ENCODE measurements at places on chromosomes 2 and 18.
A peak's percentile ranks its signal among the peaks of the same experiment; 100 is the strongest.

DNA sequence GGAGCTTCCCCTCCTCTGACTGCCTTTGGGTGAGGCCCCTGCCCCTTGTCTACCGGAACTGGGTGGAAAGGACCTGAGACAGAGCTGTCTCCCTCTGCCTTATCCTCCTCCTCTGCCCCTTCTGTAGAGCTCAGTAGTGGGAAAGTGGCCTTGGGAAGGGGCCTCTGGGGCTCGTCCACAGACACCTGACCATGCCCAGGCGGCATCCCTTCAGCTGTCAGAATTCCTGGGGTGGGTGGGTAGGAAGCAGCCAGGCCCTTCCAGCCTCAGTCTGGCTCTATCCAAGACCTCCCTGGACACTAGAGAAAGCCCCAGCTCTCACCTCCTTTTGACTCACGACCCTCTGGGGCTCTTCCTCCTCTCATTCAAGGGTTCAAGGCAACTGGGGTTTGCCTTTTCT, 35.6 kb downstream of the B3GNT2 start:
- DNase-seq = no peak

- DNase-seq = no peak
Observed at GRCh38 chr18:75757951-75758350, 330.4 kb upstream of the SMIM21 start.

- no peak for DNase-seq
Observed at GRCh38 chr2:223054193-223054781, 2.3 kb downstream of the KCNE4 start.

DNA sequence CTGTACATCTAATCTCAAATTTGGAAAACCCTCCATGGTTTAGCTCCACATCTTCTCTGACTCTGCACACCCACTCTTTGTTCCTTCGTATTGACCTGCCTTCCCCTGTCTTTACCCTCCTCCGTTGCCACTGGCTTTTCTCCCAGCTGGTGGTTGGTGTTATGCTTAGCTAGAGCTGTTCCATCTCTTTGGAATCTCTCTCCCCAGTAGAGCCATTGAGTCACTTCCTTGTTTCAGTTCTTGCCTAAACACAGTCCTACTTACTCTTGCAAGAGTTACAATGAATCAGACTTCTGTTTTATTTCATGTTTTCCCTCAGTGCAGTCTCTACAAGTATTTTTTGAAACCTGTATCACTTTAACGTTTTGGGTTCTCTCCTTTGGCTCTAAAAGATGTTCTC, 263.9 kb downstream of the LTBP1 start:
- peak; percentile 83 for DNase-seq

DNA sequence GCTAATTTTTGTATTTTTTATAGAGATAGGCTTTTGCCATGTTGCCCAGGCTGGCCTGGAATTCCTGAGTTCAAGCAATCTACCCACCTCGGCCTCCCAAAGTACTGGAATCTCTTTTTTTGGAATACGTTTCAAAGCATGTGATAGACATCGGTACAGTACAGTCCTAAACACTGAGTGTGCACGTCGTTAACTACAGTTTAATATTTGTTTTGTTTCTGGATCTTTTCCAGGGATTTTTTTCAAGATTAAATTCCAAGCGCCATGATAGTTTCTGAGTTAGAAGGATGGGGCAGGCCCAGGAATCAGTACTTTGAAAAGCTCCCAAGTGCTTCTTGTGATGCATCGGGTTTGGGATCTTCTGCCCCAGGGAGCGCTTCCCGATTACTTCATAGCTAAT, 33.3 kb downstream of the NEDD4L start:
- DNase-seq = no peak

DNA sequence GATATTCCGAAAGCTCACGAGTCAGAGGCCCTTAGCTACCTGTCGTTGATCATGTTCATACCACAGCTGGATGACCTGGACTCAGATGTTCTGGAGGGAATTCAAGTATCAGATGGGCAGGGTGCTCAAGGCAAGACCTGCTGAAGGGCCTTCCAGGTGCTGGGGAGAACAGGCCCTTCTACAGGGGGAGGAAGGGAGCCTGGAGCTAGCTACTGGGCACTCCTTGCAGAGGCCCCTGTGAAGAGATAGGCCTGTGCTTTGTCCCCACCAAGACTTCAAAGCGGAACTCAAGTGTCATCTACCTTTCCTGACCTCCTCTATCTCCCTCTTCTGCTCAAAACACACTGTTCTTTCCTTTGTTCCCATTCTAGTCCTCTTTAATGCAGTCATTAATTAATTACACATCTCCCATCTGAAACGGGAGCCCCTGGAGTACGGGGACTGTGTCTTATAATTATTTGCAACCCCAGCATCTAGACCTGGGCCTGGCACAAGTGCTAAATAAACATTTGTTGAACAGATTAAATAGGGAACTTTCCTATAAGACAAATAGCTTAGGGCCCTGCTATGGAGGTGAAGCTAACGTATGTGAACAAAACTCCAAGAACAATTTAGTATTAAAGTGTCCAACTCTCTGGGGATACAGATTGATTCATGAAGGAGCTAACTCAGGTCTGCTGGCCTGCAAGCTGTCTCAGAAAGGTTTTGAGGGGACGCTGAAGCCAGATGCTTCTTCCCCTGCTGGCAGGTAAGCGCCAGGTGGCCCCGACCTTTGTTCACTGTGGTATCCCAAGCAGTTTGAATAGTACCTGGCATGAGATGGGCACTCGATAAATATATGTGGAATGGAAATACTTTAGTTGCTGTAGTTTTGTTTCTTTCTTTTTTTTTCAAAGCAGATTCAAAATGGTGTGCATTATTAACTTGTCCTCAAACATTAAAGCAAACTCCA, 22.0 kb downstream of the RHOB start:
- DNase-seq = no peak

DNA sequence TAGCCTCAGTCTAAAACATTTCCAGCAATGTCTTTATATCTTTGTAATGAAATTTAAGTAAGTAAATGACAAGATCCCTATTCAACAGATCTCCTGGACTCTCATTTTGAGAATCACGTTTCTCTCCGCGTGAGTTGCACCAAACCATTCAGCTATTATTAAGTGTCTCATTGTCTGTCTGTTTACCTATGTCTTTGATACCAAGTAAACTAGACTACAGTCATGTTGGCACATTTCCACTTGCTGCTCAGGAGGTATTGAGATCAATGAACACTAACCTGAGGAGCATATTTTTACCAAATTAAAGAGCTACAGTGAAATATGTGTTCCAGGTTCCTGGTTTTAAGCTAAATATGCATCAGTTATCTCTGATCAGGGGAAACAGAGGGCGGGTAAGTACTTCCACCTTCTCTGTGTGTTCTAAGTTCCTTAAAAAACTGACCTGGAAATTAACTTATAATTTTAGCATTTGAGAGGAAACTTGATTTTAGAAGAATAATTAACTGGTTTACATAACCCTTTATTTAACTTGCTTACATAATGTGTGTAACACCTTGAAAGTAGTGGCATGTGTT, 125.8 kb downstream of the OSBPL6 start:
- DNase-seq = no peak

DNA sequence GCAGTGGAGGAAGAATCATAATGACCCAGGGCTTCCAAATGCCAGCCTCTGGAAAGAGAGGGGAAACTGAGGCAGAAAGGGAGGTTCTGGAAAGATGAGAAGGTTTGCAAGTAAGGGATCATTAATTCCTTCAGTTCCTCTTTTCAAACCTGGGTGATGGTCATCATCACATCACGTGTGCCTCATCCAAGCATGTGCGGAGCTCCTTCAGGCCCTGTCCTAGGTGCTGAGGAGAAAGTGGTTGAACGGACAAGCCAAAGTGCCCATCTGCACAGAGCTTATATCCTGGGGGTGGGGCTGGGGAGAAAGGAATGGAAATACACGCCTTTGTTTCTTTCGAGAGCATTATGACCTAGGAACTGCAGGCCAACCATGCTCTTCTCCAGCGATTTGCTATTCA, 60.2 kb upstream of the AFF3 start:
- DNase-seq = no peak

DNA sequence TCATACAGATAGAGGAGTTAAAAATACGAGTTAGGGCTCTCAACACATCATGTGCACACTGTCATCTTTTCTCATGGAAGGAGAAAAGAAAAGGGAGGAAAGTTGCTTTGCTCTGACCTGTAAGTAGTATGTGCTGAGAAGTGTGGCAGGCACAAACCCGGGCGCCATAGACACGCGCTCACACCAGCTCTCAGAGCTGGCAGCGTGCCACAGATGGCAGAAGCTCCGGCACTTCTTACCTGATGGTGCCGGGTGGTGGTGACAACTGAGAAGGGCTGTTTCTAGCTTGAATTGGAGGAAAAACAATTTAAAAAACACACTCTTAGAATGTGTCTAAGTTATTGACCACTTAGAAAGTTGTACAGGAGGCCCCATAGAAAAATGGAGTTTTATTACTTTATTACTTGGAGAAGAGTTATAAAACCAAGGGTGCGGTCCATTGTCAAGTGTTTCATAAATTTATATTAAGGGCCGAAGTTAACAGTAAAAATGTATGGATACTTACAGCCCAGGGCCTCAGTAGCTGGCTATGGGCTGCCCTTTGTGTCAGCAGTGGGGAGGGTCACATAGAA, 92.2 kb downstream of the DPP4 start:
- no peak for DNase-seq

GRCh38 chr2:241637795-241638660, 535 bp downstream of the ATG4B start:
- DNase-seq = peak; percentile 44

DNA sequence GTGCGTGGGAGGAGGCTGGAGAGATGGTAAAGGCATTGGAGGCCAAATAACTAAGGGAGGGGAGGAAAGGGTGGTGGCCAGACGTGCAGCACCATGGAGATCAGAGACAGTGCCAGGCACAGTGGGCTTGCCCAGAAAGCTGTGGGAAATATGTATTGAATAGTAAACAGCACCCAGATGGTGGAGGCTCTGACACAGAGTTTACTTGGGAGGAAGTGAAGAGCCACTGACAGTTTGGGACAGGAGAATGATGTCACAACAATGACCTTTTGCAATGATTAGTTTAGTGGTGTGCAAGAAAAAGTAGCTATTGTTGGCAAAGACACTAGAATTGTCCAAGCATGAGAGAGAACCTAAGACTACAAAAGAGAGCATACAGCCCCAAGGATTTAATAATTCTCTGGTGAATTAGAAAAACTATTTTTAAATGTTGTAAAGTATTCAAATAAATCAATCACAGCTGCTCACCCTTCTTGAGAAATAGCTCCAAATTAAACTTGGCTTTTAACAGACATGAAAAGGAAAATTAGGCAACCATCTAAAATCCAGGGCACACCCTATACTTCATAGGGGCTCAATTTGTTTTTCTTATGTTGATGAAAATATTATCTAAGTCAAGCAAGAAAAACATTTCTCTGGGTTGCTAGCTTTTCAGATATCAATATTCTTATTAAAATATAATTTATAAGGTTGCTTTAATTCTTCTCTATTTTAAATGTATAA, 458.7 kb upstream of the HNRNPA3 start:
- no peak for DNase-seq

GRCh38 chr2:4831751-4832150, 860.4 kb upstream of the SOX11 start:
- no peak for DNase-seq

DNA sequence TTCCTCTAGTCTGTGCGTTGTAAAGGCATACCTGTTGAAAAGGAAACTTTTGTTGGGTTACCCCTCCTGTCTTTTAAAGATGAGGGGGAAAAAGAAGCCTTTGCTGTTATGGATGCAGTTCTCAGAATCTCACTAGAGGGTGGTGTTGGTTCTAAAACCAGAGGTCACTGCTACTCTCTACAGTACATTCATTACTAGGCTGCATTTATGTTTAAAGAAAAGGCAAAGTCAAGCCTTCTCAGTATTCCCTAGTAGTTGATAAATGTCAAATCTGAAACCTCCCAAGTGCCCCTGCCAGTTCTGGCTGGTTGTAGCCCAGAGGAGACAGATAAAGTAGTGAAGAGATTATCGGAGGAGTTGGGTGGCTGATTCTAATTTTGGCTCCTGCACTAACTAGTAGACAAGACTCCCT, 1.4 kb upstream of the PLCL1 start:
- peak; percentile 52 for DNase-seq

- no peak for DNase-seq
Observed at GRCh38 chr18:8260827-8261226, 348.4 kb upstream of the RAB12 start.

GRCh38 chr2:202831242-202832220, 40.0 kb downstream of the ICA1L start:
- peak; percentile 71 for DNase-seq

GRCh38 chr2:163453920-163454319, 281.9 kb downstream of the FIGN start:
- DNase-seq = no peak

GRCh38 chr18:57113799-57114420, 33.0 kb upstream of the BOD1L2 start:
- DNase-seq = no peak

GRCh38 chr2:103010306-103010705, 248.5 kb downstream of the TMEM182 start:
- DNase-seq = no peak

DNA sequence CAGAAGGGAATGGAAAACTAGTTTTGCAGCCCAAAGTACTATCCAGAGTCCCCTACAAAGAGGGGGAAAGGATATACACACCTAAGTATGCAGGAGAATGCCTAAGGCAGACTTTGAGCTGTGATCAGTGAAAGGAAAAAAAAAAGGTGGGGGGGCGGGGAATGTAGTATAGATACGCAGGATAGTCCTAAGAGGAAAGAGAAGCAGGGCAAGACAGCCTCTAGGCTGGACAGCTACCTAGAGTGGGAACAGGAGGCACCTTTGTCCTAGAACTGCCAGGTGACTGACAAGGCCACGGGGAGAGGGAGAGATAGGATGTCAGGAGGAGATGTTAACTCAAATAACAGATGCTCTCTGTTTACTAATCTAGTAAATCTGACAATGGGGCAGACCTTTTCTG, 6.0 kb downstream of the REEP1 start:
- no peak for DNase-seq

DNA sequence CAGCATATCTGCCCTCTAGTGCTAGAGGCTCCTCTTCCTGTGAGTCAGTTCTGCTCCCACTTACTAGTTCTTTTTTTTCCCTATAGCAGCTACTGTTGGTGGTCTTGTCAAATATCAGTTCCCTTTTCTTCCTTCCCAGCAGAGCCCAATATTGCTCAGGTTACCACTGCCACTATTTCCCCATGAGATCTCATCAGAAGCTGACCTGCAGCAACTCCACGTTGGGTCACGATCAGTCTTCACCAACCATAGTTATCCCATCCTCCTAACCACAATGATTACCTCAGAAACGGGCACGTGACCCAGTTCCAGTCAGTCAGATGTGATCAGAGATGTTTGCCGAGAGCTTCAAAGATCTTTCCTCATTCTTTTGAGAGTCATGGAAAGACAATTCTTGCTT, 59.7 kb upstream of the CAPN13 start:
- DNase-seq = no peak

DNA sequence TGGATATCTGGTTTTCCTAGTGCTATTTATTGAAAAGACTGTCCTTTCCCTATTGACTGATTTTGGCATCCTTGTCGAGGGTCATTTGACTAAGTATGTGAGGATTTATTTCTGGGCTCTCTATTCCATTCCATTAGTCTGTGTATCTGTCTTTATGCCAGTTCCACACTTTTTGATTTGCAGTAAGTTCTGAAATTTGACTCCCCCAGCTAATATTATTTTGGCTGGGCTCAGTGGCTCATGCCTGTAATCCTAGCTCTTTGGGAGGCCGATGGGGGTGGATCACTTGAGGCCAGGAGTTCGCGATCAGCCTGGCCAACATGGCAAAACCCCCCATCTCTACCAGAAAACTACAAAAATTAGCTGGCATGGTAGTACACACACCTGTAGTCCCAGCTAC, 46.8 kb upstream of the GAREM2 start:
- no peak for DNase-seq
